ENCODE measurements at places on chromosomes 5 and 9.

DNA sequence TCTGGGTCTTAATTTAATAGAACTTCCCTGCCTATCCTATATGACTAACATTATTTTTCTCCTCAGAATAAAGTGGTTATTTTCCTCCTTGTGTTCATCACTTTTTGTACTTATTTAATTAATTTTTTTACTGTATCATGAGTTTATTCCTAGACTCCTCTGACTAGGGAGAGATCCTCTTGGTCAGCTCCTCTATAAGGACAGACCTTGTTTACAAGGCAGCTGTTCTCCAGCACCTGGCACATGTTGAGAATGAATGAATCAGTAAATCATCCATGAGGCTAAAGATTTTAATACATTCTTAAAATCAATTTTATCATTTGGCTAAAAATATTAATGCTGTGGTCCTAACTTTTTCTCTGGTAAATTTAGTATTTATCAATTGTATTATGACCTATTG lies 139.8 kb downstream of the NUDT12 start:
- DNase-seq = no peak

GRCh38 chr5:150469718-150470469 lies 20.4 kb upstream of the RPS14 start:
- no peak for DNase-seq

- no peak for DNase-seq
Measured at GRCh38 chr9:84424931-84425330, 84.4 kb upstream of the SLC28A3 start.

DNA sequence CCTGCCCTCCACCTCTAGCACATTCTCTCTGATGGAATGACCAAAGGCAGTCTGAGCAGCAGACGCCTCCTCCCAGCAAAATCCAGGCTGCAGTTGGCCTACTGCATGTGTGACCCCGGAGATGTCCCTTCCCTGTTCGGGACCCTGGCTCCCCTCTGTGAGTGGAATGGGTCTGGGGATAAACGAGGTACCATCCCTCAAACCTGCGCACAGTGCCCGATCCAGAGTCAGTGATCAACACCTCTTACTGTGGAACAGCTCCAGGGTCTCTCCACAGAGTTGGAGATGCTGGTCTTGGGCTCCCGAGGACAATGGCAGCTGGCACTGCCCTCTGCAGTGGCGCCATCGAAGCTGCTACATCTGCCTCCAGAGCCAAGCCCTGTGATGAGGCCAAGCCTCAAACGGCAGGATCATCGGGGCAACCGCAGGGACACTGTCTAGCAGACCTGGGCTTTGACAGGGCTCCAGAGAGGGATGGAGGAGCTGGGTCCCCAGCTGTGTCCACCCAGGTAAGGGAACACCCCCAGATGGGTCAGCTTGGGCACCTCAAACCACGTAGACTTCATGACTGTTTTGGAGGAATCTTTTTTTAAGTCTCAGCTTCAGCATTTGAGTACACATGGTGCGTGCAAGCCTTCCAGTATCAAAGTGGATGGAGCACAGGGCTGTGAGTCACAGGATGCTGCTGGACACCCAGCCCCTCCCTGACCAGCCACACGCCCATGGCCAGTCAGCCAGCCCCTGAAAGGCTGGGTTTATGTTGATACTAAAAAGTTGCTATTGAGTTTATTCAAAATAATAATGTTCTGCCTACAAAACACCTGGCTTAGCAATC lies 13.0 kb downstream of the MED10 start:
- DNase-seq = no peak

DNA sequence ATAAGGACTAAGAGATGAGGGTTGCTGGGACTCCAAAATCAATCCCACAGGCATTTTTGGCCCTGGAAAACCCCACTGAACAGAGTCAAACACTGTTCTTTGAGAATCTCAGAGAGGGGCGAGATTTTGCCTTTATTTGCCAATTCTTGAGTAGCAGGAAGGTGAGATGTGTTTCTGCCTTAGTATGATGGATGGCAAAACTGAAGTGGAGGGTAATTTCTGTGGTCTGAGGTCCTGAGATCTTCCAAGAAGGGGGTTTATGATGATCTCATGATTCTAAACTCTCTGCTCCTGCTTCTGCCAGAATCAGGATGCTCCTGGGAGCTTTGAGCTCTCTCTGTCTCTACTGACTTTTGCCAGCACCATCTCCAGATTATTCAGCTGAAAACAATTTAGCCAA lies 174.8 kb upstream of the CLINT1 start:
- no peak for DNase-seq

- no peak for DNase-seq
Measured at GRCh38 chr5:130227699-130228098, 323.4 kb downstream of the CHSY3 start.

DNA sequence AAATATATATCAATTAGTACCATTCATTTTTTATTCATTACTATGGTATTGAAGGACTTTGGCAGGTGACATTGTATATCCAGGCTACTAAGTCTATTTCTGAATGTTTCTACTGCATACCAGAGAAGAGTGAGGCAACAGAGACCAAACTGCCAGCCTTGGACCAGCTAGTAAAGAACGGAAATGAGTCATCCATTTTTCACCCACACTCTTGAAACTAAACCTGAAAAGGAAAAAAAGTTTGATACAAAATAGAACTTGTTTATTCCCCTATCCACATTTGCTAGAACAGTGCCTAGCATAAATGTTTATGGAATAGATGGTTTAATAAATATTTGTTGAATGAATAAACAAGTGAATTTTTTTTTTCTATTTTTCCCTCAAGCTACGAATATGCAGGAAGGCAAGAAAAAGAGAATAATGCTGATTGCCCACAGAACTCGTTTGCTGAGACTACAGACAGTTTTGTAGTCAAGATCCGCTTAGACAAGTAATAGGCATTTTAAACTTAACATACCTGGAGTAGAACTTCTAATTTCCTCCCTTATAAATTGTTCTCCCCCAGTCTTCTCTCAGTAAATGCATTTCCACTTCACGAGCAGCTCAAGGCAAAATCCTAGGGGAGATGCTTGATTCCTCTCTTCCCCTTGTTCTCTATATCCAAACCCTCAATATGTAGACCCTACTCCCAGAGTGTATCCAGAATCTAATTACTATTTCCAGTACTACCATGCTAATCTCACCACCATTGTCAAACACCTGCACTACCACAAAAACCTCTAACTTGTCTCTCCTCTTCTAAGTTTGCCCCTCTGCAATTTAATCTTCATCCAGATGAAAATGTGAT lies 146.2 kb upstream of the RASA1 start:
- no peak for DNase-seq

DNA sequence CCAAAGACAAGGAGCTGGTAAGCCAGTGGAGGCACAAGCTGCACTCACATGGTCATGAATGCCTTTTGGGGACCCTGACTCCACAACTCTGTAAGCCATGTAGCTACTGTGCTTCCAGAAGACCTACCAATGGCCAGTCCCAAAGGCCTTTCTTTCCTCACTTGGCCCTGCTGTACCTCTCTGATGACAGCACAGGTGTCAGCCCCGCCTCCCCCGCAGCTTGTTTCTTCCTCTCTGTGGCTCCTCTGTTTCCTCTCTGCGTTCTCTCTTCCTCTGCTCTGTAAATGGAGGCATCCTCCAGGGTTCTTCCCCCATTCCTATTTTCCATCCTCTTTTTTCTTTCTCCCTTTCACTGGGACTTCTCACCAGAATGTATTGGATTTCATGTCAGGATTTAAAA lies 26.7 kb downstream of the SH3TC2 start:
- DNase-seq = no peak

DNA sequence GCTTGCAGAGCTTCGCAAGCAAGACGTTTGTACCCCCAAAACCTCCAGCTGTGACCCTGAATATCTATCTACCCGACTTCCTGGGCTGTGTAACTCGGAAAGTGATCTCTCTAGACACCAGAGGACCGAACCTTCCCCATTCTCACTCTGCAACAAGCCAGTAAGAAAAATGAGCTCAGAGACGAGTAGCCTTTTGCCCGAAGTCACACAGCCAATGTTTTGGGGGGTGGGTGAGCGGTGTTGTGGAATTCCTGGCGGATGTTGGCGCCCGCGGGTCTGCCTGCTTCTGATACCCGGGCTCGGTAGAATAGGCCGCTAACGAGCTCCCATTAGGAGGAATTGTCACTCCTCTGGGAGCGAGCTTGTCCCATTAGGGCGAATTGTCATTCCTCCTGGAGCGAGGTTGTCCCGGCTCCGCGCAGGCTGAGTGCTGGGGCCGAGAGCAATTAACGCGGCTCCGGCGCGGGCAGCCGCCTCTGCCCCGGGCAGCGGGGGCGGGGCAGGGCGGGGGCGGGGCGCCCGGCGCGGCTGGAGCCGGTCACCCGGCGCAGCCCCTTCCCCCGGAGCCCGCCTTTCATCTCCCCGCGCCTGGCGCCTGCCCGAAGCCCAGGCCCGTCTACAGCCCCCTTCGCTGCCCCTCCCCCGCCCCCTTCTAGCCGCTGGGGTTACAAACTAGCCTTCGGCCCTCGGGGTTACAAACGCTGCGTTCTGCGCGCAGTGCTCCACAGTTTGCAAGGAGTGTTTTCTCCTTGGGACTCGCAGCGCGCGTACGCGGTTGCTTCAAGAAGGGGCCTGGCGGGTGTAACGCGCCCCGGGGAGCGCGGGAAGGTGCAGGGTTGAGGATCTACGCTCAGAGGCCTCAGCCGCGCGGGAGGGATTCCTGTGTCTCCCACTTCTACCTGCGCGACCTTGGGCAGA lies 3.5 kb upstream of the MSX2 start:
- DNase-seq = no peak

- DNase-seq = no peak
Measured at GRCh38 chr5:143782588-143783386, 29.2 kb upstream of the HMHB1 start.

DNA sequence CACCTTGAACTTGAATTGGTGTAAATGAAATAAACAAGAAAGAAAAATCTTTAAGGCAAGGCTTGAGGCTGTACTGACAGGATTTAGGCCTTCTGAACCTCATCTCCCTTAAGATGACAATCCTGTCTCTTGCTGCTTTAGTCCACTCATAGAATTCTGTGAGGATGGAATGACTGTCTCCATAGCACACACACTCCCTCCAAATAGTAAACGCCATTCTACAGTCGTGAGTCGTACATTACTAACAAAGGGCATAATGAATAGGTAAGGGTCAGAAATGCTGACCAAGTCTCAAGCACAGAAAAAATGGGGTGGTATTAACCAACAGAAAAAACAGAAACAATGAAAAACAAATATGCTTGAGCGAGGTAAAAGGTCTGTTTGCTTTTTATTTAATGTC lies 71.8 kb upstream of the SIMC1 start:
- no peak for DNase-seq

GRCh38 chr9:3909966-3910650 lies 384.3 kb upstream of the RFX3 start:
- DNase-seq = no peak

DNA sequence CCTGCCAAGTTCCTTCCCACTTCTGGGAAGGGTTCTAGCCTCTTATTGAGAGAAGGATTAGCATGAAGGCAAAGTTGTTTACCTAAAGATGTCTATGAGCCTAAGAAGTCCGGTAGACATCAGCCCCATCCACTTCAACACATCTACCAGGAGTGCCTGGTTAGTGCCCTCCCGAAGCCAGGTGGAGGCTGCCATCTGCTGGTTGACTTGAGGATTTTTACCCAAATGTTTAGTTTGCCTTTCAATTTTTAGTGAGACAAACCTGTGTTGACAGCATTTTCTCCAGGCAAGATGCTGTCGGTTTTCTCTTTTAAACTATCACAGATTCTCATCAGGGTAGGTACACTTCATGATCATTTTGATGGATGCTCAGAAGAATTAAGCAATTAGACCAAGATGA lies 83.6 kb upstream of the TNFSF8 start:
- DNase-seq = peak; percentile 73

DNA sequence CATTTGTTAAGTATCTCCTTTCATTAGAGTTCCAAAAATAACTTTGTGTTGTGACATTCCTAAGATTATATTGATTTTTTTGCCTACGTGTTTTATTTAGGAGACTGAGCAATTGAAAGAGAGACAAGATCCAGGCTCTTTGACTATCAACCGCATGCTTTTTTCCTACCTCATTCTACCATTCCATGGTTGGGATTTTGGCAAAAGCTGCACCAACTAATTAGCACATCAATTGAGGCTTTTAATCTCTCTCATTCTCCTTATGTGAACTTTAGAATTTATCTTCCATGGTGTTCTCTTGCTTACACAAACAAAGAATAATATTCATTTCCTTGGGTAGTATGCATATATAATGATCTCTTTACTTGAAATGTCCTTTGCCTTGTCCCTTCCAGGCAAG lies 338.7 kb upstream of the SMC2 start:
- DNase-seq = no peak

DNA sequence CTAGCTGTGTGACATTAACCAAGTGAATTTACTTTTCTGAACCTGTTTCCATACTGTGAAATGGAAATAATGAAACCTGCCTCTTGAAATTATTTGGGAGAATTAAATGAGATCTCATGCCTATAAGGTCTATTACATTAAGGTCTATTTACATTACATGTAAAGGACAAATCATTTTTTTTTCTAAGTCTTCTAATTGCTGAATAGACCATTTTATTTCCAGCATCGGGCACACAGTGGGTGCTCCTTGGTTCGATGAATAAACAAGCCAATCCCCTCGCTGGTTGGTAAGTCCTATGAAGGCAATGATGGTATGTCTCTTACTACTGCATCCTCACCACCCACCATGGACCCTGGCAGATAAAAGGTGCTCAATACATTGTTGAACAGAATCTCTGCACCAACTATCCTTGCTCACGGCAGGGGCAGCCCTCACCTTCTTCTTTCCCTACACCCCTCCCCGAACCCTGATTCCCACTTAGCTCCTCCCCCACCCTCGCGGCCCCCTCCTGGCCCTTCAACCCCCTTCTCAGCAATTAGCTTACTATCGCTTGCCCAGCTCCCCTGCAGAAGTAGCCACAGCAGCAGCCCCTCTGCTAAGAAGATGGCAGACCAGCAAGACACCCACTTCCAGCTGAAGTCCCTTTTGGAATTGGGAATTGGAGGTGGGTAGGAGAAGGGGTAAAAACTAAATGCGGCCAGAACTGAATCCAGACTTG lies 3.0 kb downstream of the PCDH1 start:
- no peak for DNase-seq

DNA sequence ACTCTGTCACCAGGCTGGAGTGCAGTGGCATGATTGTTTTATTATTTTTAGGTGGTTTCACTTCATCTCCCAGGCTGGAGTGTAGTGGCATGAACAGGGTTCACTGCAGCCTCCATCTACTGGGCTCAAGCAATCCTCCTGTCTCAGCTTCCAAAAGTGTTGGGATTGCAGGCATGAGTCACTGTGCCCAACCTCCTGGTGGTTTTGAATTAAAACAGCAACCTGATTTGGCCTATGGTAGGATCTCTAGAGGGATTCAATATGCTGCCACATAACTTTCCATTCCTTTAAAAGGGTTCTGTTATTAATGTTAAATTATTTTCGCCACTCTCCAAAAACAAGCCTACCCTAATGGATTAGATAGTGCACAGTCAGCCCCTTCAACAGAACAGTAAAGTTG lies 9.9 kb upstream of the HSPA4 start:
- DNase-seq = no peak

- DNase-seq = no peak
Measured at GRCh38 chr9:133233681-133234432, 24.8 kb upstream of the OBP2B start.

- peak; percentile 81 for DNase-seq
Measured at GRCh38 chr5:140632366-140633020, 482 bp downstream of the CD14 start.

All from right lobe of liver (tissue), 6 donors.